ENCODE measurements at places on chromosomes 1 and 21. TPM values are rescaled to one million over a fixed set of nuclear protein-coding genes. Genes with fewer than 3 reads are reported as not detected.

The CFAP45 gene
- 0.32 TPM for total RNA-seq

The BRDT gene
- total RNA-seq = not detected

GRCh38 chr1:212295579-212295978 is 10.4 kb downstream of the PPP2R5A start:
- H3K4me1 ChIP-seq = peaks cover 74% of the 10 kb centered on the region
- no peak overlapping the region for H3K4me3 ChIP-seq
- H3K27ac ChIP-seq = no peak overlapping the region
- H3K27me3 ChIP-seq = no peaks in the 10 kb centered on the region

- H3K27ac ChIP-seq = no peak overlapping the region
- H3K4me1 ChIP-seq = peaks cover 8% of the 10 kb centered on the region
- H3K27me3 ChIP-seq = no peaks in the 10 kb centered on the region
- H3K4me3 ChIP-seq = no peak overlapping the region
These were observed 142.7 kb downstream of the SPATA46 start for GRCh38 chr1:162233937-162234336.

All from esophagus muscularis mucosa (tissue), 4 donors.